ENCODE measurements at places on chromosomes 2 and 18. TPM values are rescaled to one million over a fixed set of nuclear protein-coding genes. Genes with fewer than 3 reads are reported as not detected.

GRCh38 chr2:207408086-207408794, 121.5 kb upstream of the CREB1 start:
- no peak for DNase-seq

- peak; percentile 70 for DNase-seq
Observed at GRCh38 chr18:8339952-8340351, 269.3 kb upstream of the RAB12 start.

DNA sequence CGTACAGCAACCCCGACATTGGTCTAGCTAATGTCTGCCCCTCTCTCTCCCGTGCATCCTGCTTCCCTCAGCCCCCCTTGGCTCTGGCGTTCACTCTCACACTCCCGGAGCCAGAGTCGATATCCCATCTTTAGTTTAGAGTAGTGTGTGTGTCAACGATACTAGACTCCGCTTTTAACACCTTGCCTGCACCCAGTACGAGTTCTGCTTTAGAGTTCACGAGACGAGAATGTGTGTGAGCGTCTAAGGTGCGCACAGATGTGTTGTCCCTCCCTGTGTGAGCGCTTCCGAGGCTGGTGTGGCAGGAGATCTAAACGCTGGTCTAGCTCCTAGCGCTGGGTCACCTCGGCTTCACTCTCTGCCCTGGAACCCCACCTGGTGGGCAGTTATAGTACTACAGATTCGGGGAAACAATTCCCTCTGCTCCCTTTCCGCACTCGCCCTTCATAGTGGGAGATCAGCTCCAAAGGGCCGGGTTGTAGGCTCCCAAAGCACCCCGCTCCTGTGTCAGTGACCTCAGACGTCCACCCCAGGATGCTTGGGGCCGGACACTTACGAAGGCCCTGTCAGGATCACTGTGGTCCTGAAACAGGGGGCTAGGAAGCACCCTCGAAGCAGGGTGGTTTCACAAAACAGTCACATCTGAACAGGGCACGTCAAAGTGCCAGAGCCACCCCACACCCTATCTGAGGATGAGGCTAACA, 2.6 kb upstream of the CYP26B1 start:
- peak; percentile 70 for DNase-seq

The KCNK3 gene
- 4.5 TPM for total RNA-seq

The DGKD gene
- 29.2 TPM for total RNA-seq

Data from Right ventricle myocardium inferior (tissue), 1 donor.